ENCODE measurements at places on chromosomes 2 and 18.

DNA sequence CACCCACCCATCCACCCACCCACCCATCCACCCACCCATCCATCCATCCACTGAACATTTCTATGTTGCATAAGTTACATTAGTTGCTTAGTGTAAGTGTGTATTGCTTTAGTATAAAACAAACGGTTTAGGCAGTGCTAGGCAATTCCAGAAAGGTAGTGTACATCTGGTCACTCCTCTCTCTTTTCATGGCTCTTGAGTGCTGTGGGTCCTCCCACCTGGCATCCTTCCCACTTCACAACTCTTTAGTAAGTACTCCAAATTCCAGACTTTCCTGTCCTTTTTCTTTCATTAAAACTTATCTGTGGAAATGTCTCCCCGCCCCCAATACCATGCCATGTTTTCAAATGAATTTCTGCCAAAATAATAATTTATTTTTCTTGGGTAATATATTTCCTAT lies 122.5 kb downstream of the PLEKHM3 start:
- DNase-seq: no peak

GRCh38 chr2:63544017-63544627 lies 44.2 kb downstream of the WDPCP start:
- no peak for DNase-seq

GRCh38 chr2:73839653-73840411 lies 11.1 kb downstream of the STAMBP start:
- no peak for DNase-seq

- no peak for DNase-seq
These were observed 182.2 kb downstream of the ARHGAP15 start for GRCh38 chr2:143311426-143311825.

DNA sequence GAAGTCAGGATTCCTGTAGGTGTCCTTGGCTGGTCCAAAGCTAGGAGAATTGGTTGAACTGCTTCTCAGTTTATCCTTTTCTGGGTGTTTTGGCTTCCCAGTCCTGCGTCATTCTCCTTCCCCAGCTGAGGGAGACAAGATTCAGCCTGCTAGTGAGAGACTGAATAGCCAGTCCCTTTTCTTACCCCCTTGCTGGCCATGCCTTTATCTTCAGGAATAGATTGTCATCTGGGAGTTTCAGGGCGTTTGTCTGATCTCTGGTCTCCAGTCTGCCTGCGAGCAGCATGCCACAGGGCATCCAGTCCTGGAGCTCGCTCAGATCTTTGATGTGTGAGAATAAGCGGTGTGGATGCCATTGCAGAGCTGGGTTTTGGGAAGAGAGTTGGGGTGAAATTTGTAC lies 5.8 kb downstream of the MYO1B start:
- DNase-seq: no peak

All from stimulated activated CD4-positive, alpha-beta T cell treated with anti-CD3 and anti-CD28 coated beads, Interleukin-15, amount 100 ng/mL, for 48 hours (primary cell).